Mammary epithelial cell (primary cell): ENCODE measurements at places on chromosomes 12 and 14.

DNA sequence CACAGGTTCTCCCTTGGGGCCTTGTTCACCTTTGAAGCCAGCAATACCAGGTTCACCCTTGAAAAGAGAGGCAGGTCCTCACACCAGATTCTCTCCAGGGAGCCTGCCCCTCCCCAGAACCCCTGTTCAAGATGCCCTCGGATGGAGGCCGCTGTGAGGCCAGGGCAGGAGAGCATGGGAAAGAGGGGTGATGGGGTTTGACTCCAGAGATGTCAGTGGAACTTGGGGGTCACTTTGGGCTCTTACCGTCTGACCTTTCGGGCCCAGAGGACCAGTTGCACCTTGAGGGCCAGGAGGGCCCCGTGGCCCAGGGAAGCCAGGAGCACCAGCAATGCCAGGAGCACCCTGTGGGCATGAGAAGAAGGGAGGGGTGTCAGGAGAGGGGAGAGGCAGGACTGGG, 17.4 kb downstream of the COL2A1 start:
- no peak for DNase-seq

DNA sequence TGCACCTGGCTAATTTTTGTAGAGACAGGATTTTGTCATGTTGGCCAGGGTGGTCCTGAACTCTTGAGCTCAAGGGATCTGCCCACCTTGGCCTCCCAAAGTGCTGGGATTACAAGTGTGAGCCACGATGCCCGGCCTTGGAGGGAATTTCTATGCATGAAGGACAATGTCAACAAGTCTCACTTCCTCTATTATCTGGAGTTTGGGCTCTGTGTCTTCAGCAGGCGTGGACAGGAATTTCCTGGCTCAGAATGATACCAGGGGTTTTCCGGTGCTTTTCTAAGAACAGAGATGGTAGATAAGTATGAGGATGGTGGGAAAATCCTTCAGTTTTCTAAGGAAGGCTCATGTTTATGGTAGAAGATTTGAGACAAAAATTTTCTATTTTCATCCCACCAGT, 75.0 kb upstream of the CCDC60 start:
- DNase-seq = no peak

GRCh38 chr12:49626836-49627235, 3.5 kb downstream of the PRPF40B start:
- no peak for DNase-seq

DNA sequence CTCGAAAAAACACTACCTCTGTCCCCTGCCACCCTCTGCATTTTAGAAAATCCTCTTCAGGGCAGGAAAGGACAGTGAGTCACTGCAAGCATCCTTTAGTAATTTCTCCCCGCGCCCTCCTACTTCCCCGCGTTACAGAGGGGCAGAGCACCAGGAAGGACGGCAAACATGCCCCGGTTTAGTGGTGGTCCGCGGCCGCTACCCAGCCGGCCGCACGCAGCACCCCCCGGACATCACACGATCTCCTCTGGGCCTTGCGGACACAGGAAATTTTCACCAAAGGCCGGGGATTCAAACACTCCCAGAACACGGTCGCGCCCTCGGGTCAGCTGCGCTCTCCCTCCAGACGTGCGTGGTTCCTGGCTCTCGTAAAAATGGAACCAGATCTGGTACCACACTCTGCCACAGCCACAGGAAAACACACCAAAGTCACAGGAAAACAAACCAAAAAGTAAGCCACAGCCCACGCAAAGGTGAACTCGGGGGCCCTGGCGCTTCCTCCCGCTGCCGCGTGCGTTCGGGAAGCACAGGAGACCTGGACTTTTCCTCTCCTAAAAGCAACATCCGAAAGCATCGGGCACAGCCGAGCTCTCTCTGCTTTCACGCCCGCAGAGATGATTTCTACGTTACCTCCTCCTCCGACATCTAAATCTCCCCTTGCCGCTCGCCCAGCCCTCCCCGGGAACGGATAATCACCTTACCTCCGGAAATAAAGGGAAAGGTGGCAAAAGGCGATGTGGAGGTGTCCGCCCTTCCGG, 839 bp downstream of the SLC38A1 start:
- peak; percentile 61 for DNase-seq

DNA sequence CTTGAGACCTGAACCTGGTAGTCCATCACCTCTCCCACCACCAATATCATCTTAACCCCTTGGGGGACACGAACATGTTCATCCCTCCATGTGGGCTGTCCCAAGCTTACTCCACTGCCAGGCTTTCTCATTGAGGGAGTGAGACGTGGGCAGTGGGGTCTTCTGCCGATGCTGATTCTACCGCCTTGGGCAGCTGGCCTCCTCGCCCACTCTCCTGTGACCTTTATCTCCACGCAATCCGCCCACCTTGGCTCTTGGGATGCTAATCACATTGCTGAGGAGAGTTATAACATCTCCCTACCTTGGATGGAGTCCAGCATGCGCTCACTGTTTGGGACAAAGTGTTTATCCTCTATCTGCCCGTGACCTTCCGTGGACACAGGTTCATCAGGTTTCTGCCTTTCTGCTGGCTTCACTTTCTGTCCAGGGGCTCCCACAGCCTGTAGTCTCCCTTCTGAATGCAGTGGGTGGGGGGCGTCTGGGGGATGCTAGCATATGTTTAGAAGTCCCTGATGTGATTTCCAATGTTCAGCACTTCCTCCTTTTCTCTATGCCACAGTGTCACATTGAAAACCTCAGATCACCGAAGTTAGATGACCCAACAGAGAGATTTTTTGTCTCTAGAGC, 53.2 kb upstream of the ESRRB start:
- no peak for DNase-seq

DNA sequence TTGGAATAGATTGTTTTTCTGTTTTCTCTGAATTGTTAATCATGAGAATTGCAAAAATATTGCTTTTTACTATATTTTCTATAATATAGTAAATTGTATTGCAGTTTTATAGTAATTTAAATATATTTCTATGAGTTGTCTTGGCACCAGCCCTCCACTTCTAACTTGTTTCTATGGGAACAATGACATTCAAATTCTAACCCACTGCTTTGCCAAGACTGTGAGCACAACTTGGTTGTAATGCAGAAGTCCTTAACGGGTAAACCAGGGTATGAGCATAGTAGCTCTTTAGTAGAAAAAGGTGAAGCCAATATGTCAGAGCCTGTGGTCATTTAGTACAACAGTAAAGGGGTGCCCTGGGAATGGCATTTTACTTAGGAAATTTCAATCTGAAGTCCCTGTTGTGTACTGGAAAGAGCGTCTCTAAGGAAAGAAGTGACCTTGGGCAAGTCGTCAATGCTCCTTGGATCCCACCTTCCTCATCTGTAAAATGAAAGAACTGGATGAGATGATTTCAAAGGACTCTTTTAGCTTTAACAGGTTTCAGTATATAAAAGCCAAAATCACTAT, 283.3 kb downstream of the ATP23 start:
- DNase-seq = no peak

- DNase-seq = no peak
These were observed 240.0 kb downstream of the AACS start for GRCh38 chr12:125305231-125305630.

DNA sequence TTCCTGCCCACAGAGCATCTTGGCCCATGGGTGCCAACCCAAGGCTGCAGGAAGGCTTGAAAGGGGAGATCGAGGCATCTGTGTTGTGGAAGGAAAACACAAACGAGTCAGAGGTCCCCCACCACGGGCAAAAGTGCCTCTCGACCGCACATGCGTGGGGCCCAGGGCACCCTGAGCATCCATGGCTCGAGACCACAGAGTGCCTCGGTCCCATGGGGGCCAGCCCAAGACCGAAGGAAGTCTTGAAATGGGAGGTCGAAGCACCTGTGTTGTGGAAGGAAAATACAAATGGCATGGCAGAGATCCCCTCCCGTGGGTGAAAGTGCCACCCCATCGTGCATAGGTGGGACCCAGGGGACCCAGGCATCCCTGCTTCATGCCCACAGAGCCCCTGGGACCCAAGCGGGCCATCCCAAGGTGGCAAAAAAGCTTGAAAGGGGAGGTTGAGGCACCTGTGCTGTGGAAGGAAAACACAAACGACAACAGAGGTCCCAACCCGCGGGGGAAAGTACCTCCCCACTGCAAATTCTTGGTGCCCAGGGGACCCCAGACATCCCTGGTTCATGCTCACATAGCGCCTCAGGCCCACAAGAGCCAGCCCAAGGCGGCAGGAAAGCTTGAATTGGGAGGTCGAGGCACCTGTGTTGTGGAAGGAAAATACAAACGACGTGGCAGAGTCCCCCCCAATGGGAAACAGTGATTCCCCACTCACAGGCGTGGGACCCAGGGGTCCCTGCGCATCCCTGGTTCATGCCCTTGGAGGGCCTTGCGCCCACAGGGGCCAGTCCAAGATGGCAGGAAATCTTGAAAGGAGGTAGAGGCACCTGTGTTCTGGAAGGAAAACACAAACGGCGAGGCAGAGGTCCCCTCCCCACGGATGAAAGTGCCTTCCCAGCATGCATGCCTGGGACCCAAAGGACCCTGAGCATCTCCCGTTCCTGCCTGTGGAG, 373.0 kb downstream of the ALG10 start:
- no peak for DNase-seq

DNA sequence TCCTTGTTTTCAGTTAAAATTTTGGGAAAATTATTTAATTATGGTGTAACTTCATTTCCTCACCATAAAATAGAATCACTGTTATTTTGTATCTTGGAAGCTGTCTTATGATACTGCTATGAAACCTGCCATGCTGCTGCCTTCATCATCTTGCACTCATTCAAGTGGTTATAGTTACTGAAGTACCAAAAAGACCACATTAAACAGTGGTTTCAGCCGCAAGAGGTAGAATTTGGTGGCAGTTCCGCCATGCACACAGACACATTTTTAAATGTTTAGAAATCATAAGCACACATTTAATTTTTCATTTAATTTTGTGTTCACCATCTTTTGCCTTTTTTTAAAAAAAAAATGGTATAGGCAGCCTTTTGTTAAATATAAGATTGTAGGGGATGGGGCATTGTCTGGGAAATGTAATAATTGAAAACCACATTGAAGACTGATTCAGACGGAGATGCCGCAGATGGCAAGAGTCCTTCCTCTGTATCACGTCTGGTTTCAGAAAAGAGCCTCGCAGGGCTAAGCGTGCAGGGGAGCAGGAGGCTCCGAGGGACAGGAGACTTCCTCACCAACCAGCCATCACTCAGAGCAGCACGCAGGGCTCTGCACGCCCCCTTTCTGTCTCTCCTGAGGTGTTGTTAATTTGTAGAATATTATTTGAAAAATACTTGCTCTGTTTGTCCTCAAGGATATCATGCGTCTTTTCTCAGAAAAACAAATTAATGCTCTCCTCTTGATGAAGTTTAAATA, 115.2 kb upstream of the PELI2 start:
- no peak for DNase-seq

DNA sequence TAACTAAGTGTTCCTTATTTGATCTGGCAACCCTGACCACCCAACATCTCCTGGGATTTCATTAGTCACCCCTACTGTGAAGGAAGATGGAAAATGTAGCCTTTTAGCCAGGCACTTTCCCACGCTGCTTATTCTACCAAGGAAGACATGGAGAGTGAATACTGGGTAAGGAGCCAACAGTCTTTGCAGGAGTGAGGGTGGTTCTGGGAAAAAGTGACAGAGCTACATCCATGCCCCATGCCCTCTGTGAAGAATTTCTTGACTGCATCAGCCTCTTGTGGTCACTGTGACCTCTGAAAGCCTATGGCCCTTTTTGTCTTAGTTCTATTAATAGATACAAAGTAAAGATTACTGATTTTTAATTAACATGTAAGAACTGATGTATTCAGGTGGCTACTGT, 196.0 kb upstream of the EEA1 start:
- no peak for DNase-seq

GRCh38 chr14:51507511-51507905, 144.2 kb upstream of the FRMD6 start:
- no peak for DNase-seq

DNA sequence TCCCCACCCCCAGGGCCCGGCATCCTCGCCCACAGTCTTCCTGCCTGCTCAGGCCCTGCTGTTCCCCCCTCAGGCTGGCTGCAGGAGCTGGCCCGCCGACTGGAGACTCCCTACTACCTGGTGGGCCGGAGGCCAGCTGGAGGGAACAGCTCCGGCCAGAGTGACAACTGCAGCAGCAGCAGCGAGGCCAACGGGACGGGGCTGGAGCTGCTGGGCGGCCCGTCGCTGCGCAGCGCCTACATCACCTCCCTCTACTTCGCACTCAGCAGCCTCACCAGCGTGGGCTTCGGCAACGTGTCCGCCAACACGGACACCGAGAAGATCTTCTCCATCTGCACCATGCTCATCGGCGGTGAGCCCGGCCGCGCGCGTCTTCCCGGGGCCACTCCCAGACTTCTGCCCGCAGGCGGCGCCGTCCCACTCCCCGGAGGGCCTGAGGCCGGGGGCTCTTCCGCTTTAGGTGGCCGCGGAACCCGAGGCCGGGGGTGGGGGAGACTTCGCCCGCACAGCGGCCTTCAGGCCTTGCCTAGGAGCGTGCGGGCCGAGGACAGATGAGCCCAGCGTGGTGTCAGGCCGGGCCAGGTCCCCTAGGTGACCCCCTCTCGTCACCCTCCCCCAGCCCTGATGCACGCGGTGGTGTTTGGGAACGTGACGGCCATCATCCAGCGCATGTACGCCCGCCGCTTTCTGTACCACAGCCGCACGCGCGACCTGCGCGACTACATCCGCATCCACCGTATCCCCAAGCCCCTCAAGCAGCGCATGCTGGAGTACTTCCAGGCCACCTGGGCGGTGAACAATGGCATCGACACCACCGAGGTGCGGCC, 10.2 kb downstream of the KCNH3 start:
- DNase-seq = no peak

DNA sequence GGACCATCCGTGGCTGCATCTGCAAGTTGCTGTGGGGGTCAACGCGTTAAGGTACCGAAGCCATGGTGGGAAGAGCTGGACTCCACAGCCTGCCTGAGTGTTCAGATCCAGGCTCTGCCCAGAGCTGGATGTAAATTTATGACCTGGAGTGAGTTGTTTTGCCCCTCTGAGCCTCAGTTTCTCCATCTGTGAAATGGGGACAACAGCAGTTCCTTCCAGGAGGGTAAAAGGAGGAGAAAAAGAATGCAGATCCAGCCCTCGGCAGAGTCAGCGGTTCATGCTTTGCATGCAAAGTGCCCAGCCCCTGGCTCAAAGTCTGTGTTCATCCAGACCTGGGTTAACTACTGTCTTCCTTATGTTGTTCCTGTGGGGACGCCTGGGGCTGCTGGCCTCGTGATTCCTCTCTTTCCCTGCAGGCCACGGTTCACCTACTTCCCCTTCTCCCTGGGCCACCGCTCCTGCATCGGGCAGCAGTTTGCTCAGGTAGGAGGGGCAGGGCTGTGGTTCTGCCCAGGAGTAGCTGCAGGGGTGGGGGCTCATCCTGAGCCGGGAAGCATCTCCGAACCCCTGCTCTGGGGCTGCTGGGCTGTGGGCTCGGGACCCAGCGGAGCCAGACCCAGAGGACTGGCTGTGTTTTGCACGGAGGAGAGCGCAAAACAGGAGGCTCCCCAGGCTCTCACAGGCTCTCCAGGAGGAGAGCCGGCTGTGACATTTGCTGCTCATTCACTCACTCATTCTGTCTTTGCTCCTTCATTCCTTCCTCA, 41.9 kb downstream of the CYP46A1 start:
- no peak for DNase-seq

- DNase-seq = no peak
These were observed 499.3 kb downstream of the TMEM132D start for GRCh38 chr12:129404556-129404955.

- no peak for DNase-seq
These were observed 11.9 kb upstream of the SLC2A13 start for GRCh38 chr12:40117818-40118217.
